T follicular helper cell (primary cell): ENCODE measurements at places on chromosomes 13 and 19.

DNA sequence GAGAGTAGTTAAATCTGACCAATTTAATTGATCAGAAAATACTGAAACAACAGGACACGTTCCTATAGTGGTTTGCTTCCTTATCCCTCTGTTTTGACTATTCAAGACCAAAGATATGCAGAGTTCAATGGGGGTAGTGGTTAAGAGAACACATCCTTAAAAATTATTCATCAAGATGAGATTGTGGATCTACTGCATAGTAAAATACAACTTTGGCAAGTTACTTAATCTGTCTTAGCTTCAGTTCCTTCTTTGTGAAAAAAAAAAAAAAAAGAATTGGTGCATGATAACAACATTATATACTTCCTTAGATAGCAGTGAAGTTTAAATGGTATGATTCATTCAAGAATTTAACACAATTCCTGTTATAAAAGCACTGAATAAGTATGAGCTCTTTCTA, 552.1 kb downstream of the DCT start:
- no peak for DNase-seq

DNA sequence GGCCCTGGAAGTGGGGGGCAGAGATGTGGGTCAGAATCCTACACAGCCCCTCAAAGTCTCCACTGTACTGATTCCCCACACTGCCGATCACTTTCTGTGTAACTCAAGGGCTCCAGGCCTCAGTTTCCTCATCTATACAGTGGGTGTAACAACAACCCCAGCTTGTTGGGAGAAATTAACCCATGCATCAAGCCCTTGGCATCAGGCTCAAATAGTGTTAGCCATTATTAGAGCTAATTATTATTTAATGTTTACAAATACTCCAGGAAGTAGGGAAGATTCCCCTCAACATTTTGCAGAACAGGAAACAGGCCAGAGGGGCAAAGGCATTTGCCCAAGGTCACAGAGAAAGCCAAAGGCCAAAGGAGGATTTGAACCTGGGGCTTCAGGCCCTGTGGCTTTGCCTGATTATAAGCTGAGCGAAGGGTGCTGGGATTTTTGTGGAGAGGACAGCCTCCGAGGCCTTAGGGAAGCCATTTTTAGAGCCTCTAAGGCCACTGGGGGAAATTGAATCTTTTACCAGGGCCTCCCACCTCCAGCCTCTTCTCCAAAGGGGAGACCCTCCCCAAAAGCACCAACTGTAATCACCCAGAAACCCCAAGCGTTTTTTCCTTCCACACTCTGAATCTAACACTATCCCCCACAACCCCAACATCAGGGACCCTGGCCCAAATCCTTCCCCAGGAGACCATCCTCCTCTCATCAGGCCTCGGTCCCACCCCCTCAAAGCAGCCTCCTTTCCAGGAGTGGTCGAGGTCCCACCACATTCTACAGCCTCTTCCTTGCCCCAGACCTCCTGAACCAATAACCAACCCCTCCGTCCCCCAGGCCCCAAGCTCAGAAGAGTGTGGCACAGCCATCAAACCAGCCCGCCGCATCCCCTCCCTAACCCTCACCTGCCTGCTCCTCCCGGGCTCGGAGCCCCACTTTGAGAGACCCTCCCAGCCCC, 1.1 kb downstream of the FKBP8 start:
- DNase-seq, result no peak

DNA sequence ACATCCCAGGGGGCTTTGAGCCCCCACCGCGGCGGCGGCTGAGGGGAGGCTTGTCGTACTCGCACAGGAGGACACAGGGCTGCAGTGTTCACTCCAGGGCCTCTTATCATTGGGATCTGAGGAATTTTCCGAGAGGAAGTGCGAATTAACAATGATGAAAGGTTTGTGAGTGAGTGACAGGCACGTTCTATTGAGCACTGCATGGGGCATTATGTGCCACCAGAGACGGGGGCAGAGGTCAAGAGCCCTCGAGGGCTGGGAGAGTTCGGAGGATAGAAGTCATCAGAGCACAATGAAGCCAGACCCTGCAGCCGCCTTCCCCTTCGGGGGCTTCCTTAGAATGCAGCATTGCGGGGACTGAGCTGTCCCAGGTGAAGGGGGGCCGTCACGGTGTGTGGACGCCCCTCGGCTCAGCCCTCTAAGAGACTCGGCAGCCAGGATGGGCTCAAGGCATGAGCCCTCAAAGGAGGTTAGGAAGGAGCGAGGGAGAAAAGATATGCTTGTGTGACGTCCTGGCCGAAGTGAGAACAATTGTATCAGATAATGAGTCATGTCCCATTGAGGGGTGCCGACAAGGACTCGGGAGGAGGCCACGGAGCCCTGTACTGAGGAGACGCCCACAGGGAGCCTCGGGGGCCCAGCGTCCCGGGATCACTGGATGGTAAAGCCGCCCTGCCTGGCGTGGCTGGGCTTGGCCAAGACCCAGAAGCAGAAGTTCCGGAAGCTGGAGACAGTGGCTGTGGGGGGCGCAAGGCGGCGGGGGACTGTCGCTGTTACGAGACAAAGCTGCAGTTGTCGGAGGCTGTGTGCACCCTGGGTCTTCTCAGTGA, 53.9 kb downstream of the MCF2L start:
- no peak for DNase-seq

GRCh38 chr13:33204130-33204927, 81.2 kb downstream of the STARD13 start:
- no peak for DNase-seq
